Brain pericyte (primary cell): ENCODE measurements at places on chromosomes 6 and 20.

DNA sequence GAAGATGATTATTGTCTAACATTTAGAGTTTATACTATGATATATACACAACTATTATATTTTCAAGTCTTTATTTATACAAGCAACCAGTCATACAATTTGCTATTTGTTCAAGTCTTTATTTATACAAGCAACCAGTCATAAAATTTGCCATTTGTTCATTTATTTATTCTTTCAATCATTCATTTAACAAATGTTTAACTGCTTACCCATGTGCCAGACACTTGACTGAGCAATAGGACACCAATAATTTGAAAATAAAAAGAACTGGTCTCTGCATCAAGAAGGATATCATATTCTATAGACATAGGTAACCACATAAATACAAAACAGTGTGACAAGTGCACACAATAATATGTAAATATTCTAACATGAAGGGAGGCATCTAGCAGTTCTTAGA is 20.3 kb downstream of the GRIK2 start:
- no peak for DNase-seq

DNA sequence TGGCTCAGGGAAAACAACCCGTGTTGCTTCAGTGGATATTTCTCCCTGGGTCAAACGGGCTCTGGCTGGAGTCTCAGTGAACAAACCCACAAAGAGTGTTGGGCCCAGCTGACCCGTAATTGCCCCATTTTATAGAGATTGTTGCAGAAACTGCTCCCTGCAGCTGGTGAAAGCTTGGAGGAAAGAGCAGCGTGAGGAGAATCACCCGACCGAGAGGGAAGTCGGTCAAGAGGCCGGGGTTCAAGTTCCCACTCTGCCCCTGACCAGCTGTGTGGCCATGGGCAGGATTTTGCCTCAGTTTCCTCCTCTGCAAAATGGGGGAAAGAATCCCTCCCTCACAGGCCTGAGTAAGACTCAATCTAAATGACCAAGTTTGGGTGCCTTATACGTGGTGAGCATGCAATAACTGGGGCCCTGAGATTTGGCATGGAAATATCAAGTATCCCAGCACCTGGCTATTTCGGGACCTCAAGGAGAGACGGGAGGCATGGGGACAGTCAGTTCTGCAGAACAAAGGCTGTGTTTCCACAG is 1.7 kb upstream of the TGM2 start:
- no peak for DNase-seq

GRCh38 chr20:52493171-52493721 is 301.7 kb upstream of the ZFP64 start:
- no peak for DNase-seq

DNA sequence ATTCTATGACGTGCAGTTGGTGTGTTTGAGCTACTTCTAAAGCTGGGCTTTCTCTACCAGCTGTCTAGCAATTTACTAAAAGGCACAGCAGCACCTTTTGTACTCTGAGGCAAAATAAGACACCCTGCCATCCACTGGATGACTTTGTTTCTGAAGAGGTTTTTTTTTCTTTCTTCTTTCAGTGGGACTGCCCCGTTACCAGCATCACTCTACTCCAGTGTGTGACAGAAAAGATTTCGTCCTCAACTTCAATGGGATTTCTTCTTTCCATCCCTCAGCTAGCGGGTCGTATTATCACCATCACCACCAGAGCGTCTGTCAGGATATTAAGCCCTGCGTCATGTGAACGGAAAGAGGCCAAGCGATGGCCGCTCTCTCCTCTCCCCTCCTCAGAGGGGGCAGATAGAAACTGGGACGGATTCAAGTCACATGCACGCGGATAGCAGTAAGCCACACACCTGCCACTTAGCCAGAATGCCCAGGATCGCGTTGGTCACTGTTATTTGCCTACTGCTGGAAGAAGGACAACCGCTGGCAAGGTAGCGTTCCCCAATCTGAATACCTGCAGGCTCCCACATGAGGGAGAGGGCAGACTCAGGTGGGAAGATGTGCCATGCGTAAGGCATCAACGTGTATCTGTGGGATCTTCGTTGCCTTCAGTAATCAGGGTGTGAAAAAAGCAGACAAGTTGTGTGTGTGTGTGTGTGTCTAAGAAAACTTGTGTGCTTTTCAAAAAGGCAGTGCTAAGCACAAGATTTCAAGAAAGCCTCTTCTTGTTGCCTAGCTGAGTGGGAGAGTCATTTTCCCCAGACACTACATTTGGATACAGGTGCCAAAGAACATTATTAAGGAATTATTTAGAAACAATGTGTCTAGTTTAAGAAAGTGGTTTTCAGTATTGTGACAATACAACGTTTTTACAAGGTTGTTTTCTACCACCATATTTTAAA is 5.4 kb downstream of the FOXF2 start:
- no peak for DNase-seq

DNA sequence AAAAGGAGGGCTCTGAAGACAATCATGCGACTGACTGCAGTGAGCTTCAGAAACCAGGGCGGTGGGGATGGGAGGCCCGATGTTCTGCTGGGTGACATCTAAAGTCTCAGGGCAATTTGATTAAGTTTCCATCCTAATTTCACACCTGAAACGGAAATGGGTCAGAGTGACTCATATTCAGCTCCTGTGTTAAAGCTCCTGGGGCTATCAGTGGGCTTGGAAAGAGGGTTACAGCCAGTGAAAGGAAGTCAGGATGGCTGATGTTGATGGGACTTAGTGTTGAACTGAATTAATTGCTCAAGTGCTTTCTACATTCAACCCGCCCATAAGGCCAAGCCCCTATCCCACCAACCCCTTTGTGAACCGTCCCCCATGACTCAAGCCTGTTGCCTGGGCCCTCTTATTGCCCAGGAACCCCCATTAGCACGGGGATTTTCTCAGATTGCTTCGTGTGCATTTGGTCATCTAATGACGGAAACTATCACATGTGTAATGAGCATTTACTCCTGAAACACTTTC is 47.1 kb upstream of the TBC1D7 start:
- DNase-seq: no peak

GRCh38 chr20:59817846-59818615 is 115.4 kb downstream of the SYCP2 start:
- no peak for DNase-seq

DNA sequence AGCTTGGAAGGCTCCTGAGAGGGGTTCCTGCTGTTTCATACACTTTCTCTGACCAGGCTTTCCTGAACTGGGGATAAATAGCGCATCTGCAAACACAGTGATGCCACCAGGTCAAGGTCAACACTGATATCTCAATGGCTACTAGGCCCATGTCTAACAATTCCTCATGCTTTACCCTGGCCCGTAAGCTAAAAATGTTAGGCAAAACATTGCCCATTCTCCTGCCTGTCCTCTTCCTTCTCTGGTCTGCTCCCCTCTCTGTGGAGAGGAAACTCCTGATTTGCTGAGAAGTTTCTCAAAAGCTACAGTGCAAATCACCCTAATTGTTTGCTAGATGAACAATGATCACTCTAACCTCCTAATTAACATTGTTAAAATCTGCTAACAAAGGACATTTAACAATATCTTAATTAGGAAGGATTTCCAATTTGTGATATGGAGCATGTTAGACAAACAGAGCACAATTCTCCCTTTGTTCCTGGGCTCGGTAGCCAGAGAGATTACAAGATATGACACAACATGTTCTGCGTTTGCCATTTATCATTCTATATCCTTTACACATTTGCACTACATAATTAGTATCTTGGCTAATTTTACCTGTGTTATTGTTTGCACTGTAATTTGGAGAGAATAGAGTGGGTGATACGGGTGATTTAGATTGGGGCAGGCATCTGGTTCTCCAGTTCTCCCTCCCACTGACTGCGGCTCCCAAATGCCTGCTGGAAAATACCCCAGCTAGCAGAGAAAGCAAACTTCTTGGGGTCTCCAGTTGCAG is 266.8 kb downstream of the CD83 start:
- no peak for DNase-seq
